Stimulated activated CD4-positive, alpha-beta T cell treated with anti-CD3 and anti-CD28 coated beads, TNF-alpha, amount 100 ng/mL, for 24 hours (primary cell): ENCODE measurements at places on chromosomes 13 and 19.

- no peak for DNase-seq
Observed at GRCh38 chr13:93859716-93860115, 619.8 kb downstream of the DCT start.

DNA sequence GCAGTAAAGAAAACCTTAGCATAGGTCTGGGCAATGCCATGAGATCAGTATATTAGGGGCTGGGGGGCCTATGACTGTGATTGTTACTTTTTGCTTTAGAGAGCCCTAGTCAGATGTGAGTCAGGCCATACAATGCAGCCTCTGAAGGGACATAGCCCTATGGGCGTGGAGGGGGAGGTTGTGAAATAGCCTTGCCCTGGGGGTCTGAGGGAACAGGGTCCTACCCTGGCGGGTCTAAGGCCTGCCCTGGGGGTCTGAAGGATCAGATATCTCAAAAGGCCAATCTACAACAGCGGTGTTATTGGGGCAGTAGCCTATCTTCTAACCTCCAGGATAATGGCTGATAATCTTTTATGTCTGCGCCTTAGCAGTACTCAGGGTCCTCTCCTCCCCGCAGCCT, 13.8 kb upstream of the SLC1A5 start:
- no peak for DNase-seq

DNA sequence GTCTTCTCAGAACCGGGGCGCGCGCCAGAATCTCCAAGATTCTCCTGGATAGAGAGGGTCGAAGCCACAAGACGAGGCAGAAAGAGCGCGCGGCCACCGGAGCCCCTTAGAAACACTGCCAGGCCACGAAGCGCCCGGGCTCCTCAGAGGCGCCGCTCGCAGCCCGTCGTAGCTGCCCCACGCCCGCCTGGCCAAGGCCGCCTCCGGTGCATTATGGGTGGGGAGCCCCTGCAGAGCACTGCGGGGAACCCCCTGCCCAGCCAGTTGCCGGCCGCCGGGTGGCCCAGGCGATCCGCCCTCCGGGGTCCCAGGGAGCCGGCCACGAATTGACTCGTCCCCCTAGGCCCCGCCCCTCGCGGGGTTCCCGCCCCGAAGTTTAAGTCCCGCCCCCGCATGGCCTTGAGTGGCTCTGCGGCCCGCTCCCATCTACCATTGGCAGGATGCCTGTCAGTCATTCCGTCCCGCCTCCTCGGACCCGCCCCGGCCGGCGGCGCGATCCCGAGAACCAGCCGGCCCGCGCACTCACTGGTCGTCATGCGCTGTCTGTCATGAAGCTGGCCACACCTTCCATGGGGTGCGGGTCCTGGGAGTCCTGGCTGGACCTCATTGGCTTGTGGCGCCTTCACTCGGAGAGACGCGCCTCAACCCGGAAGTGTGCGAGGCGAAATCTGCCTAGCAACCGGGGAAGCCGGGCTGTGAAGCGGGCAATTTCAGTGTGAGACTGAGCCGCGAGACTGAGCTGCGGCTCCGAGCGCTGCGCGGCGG, 20.2 kb upstream of the GATAD2A start:
- peak; percentile 100 for DNase-seq

- no peak for DNase-seq
Observed at GRCh38 chr19:17755977-17756670, 4.8 kb downstream of the FCHO1 start.

- DNase-seq: no peak
Observed at GRCh38 chr13:110706570-110707372, 855 bp upstream of the CARS2 start.

- DNase-seq: no peak
Observed at GRCh38 chr19:15178629-15179308, 22.0 kb downstream of the NOTCH3 start.

DNA sequence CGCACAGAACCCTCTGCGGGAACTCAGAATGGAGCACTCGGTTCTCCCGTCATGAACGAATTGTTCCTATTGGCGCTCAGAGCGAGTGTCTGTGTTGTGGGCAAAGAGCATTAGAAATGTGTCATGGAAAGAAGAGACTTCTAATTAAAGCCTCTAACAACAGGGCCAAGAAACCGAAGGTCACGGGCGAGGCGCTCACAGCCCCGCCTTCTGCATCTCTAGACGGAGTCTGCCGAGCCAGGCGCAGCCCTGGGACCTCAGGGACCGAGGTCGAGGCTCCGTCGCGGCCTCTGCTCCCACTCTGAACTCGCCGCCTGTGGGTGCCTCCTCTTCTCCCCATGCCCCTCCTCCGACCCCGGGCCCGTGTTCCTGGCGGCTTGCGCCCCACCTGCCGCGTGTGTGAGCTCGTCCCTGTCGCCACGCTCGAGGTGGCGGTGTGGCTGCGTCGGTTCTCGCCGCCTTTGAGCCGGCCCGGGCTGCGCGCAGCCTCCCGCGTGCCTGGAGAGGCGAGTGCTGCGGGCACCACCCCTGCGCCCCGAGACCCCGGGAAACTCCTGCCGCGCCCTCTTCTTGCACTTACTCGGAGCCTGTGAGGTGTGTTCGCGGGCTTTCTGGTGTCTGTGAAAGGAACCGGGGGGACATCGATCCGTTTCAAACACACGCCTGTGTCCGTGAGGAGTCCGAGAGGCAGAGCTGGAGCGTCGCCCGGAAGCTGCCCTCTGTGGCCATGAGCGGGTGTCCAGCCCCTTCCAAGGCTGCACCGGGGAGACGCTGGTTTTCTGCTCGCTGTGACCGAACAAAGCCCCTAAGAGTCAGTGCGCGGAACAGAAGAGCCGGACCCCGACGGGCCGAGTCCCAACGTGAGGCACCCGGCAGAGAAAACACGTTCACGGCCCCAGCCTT, 45.4 kb upstream of the SPACA7 start:
- DNase-seq: no peak

GRCh38 chr19:41616792-41617621, 9.9 kb downstream of the CEACAM4 start:
- DNase-seq: no peak

DNA sequence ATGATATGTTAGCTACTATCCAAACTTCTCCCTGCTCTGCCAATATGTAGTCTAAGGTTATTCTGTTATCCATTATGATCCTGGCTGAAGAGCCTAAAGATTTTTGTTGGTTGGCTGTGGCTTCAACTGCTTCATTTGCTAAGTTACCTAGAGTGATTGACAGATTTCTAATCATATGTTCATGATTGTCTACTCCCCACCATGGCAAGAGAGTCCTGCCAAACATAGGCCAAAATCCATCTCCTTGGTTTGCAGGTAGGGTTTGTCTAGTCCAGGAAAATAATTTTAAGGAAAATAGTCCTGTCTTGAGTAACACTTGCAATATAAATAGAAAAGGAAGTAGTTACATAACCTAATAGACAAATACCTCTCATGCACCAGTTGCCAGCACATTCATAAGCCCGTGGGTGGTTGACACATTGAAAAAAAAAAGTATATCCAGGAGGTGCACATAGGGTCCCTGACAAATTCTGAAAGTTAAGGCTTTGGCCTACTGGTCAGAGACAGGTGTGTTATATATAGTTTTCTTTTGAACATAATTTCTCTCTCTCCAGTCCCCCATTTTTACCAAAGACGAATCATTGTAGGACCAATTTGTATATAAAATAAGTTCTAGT, 5.4 kb upstream of the CBY2 start:
- DNase-seq: no peak

- no peak for DNase-seq
Observed at GRCh38 chr13:108859197-108860012, 230.0 kb downstream of the MYO16 start.

GRCh38 chr19:3768015-3768747, 3.8 kb downstream of the RAX2 start:
- no peak for DNase-seq

- DNase-seq: no peak
Observed at GRCh38 chr13:113722921-113723320, 36.1 kb upstream of the TMEM255B start.

DNA sequence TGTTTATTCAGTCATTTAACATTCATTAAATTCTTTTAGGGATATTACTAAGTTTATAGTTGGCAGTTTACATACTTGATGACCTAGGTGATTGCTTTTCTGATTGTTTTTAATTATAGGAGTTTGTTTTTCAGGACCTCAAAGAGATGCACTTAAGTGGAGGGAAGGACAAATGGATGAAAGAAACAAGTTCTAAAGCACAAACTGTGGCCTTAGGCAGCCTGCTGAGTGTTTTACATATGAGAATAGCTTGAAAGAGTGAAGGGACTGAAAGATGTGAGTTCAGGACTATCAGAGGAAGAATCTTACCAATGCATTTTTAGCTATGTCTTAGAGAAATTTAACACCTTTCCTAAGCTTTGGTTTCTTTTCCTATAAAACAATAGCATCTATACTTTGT, 402.6 kb downstream of the KLF12 start:
- no peak for DNase-seq

GRCh38 chr19:35713904-35714495, 3.8 kb upstream of the KMT2B start:
- no peak for DNase-seq

DNA sequence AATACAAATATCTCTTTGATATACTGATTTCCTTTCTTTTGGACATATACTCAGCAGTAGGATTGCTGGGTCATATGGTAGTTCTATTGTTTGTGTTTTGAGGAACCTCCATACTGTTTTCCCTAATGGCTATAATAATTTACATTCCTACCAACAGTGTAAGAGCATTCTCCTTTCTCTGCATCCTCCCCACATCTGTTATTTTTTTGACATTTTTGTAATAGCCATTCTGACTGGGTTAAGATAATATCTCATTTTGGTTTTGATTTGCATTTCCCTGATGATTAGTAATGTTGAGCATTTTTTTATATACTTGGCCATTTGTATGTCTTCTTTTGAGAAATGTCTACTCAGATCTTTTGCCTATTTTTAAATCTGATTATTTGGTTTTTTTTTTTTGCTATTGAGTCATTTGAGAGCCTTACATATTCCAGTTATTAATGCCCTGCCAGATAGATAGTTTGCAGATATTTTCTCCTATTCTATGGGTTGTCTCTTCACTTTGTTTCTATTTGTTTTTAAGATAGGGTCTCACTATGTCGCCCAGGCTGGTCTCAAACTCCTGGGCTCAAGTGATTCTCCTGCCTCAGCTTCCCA, 95.7 kb downstream of the FNDC3A start:
- no peak for DNase-seq

- DNase-seq: no peak
Observed at GRCh38 chr13:59210543-59210942, 953.2 kb downstream of the DIAPH3 start.

GRCh38 chr19:4023600-4024398, 16.3 kb downstream of the PIAS4 start:
- no peak for DNase-seq

GRCh38 chr13:110468986-110469495, 92.5 kb downstream of the RAB20 start:
- DNase-seq: no peak

DNA sequence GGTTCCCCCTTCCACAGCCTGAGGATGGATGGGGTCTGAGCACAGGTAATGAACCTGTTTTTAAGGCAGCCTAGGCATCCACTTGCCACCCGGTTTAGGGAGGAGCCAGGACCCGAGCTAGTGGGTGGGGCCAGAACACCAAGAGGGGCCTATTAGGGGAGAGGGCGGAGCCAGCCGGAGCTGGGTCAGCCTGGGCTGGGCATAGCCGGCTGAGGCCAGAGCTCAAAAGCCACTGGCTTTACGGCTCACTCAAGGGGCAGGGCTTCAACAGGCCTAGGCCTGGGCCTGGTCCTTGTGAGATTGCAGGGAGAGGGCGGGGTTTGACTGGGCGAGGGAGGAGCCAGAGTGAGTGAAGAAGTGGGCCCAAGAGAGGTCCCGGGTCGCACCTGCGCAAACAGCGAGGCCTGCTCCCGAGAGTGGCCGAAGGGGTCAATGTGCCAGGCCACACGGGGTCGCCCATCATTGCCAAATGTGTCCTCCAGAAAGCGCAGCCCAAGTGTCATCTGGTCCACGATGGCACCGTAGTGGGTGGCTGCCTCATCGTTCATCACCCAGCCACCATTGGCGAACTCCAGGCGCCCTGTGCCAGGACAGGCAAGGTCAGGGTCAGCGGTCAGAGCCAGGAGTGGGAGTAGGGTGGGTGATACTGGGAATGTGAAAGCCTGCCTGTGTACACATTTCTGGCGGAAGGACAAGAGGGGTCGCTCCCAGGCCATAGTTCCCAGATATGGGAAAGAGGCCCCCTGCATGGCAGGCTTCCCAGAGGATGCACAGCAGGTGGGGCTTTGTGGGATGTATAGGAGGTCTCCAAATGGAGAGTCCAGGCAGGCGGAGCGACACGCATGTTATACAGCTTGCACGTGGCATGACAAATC, 1.9 kb downstream of the MAN2B1 start:
- no peak for DNase-seq

- DNase-seq: peak; percentile 86
Observed at GRCh38 chr19:10836479-10837330, 693 bp upstream of the TMED1 start.

DNA sequence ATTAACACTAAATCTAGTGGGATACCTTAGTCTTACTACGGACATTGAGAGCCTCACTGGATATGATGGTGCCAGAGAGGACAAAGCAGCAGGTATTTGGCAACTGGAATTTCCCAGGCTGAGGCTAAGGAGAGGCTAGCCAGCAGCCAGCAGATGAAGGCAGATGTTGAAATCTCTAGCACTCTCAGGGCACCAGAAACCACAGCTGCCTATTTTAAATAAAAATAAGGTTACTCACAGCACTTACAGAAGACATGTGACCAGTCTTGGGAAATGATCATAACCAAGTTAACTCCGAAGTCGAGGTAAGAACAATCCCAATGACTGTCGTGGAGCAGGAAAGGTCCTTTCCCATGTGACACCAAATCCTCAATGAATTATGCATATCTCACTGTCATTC, 1726.0 kb downstream of the EFNB2 start:
- DNase-seq: no peak

GRCh38 chr13:109569958-109570711, 216.2 kb downstream of the IRS2 start:
- no peak for DNase-seq

DNA sequence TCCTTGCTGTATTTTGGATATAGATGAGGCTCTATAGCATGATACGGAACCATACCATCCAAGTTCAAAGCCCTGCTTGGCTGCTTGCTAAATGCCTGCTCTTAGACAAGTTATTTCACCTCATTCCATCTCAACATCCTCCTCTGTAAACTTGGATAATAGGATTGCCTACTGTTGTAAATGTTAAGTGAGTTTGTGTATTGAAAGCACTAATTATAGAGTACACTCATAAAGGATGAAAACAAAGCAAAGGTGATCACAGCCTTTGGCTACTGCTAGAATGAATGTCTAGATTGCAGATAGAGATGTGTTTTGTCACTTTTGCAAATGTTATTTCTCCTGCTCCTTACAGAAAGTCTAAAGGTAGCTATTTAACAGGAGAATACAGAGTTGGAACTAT, 34.3 kb upstream of the STARD13 start:
- no peak for DNase-seq

DNA sequence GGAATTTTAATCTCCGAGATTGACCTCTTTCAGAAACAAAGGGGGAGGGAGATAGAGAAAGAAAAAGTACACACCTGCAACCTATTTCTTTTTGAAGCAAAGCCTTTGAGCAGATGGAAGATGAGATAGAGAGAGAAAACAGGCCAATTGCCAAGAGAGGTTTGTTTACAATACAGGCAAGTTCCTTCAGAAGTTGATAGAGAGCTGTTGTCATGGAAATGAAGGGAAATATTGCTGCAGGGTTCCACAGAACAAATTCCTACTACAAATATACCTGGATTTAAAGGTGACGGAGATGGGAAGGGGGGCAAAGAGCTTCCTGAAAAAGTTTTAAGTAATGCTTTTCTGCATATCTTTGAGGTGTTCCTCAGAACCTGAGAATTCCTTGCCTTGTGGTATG, 388.4 kb downstream of the NDFIP2 start:
- DNase-seq: no peak

GRCh38 chr19:21940684-21941083, 70.1 kb downstream of the ZNF208 start:
- no peak for DNase-seq
